Spinal cord (tissue), 10 donors: ENCODE measurements at places on chromosomes 13 and 19. TPM values are rescaled to one million over a fixed set of nuclear protein-coding genes. Genes with fewer than 3 reads are reported as not detected.

- no peak for DNase-seq
- H3K4me1 ChIP-seq, result peaks cover 44% of the 10 kb centered on the region
- no peak overlapping the region for H3K27ac ChIP-seq
- no peaks in the 10 kb centered on the region for H3K27me3 ChIP-seq
- peaks cover 28% of the 10 kb centered on the region for H3K36me3 ChIP-seq
- no peak overlapping the region for H3K4me3 ChIP-seq
Measured at GRCh38 chr19:18475762-18476331, 37.9 kb upstream of the ISYNA1 start.

DNA sequence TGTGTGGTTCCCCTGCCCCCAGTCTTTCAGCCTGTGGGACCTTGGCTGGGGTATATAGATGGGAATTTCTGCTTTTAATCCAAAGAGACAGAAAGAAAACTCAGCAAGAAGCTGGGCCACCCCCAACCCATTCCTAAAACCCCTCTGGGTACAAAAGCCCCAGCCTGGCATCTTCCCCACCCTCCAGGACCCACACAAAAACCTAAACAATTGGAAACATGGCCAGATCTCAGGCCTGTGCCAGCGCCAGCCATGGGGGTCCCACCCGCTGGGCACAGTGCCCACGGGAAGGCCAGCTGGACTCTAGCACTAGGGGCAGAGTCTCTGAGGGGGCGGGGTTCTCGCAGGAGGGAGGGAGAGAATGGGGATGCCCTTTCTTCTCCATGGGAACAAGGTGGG, 8.6 kb downstream of the LYL1 start:
- no peak overlapping the region for H3K4me3 ChIP-seq
- H3K27ac ChIP-seq, result peak overlapping the region; percentile 91
- peak; percentile 93 for DNase-seq
- peaks cover 95% of the 10 kb centered on the region for H3K4me1 ChIP-seq
- H3K36me3 ChIP-seq, result peaks cover 66% of the 10 kb centered on the region

Gene S1PR5
- total RNA-seq, result 1.3 TPM

GRCh38 chr19:20968092-20968491, 45.0 kb downstream of the ZNF85 start:
- no peaks in the 10 kb centered on the region for H3K36me3 ChIP-seq
- no peak overlapping the region for H3K27ac ChIP-seq
- no peak overlapping the region for H3K4me3 ChIP-seq

DNA sequence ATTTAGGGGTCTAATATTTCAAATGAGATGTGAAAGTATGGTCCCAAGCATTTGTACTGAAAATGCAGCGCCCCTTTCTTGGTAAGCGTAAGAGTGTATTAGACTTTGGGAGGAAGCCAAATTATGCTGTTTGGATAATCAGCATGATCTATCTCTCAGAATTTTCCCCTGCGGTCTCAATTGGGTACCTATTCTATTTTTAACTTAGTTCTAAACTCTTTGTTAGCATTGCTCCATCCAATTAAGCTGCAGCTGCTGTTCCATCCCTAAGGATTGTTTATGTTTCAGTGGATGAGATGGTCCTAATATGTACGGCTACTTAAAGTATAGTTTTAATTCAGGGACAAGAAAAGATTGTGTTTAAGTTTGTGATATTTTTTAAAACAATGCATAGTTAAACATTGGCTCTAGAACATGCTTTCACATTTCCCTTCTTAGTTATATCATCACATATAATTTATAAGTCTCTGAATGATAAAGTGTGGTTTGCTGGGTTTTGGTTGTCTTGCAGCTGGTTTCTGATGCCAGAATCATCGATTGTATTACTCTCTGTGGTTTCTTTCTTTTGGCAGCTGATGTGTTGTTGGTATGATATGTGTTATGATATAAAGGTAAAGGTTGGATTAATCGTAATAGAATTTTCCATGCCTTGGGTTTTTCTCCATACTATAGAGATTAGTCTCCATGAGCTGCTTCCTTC, 15.0 kb downstream of the POLR1D start:
- no peaks in the 10 kb centered on the region for H3K36me3 ChIP-seq
- DNase-seq, result peak; percentile 25
- H3K4me1 ChIP-seq, result no peaks in the 10 kb centered on the region
- no peaks in the 10 kb centered on the region for H3K27me3 ChIP-seq
- no peak overlapping the region for H3K4me3 ChIP-seq

Gene REEP6
- 3.3 TPM for total RNA-seq

GRCh38 chr13:42266473-42266872, 5.5 kb upstream of the AKAP11 start:
- no peak overlapping the region for H3K4me3 ChIP-seq
- no peak overlapping the region for H3K27ac ChIP-seq
- no peak for DNase-seq
- H3K36me3 ChIP-seq, result no peaks in the 10 kb centered on the region

DNA sequence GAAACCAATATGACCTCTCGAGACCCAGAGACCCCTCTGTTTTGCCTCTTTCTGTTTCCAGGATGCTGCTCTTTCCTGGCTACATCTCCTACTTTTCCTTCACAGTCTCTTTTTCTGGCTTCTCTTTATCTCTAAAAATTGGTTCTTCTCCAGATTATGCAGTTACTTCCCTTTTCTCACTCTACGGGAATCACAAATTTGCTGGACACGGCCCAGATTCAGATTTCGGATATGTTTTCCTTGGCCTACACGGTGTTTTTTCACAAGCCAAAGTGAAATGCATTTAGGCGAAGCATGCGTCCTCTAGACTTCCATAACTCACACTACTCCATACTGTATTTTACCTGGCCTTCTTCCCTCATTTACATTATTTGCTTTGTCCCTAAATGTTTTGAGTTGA, 214.7 kb upstream of the MIR17HG start:
- no peaks in the 10 kb centered on the region for H3K36me3 ChIP-seq
- DNase-seq, result no peak
- no peak overlapping the region for H3K27ac ChIP-seq
- H3K4me3 ChIP-seq, result no peak overlapping the region
- no peaks in the 10 kb centered on the region for H3K4me1 ChIP-seq

Gene IL11
- 0.20 TPM for total RNA-seq

Gene ZNF610
- 12.9 TPM for total RNA-seq

Gene NLRP12
- 0.11 TPM for total RNA-seq

Gene EDNRB
- total RNA-seq, result 154 TPM

Gene CCDC169
- 5.4 TPM for total RNA-seq

Gene C2CD4C
- total RNA-seq, result 8.7 TPM

DNA sequence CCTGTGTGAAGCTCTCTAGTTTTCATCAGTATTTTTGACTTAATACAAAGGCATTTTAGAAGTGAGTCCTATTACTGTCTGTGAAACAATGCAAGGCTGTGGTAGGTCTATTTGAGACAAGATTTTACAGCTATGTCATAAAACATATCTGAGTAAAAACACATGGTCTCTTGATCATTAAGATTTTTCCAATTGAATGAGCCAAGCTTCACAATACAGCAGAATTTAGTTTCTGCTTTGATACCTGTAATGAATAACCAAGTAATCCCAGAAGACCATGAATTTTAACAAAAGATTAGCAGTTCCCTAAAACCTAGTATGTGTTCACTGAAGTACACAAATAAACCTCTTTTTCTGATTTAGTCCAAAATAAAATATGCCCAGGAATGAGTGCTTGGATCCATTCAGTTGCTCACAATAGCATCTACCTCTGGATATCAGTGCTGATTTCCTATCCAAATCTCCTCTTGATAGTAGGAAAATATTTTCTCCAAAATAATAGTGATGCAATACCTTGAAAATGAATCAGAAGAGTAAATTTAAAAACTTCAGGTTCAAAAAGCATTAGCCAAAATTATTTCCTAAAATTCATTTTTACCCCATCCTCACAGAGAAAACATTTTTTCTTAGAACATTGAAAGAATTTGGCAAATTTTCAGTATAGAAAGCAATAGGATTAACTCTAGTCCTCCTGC, 533.5 kb upstream of the SGCG start:
- H3K4me1 ChIP-seq, result no peaks in the 10 kb centered on the region
- no peaks in the 10 kb centered on the region for H3K27me3 ChIP-seq
- H3K36me3 ChIP-seq, result no peaks in the 10 kb centered on the region
- H3K27ac ChIP-seq, result no peak overlapping the region
- DNase-seq, result no peak

Gene SLC17A7
- total RNA-seq, result 0.55 TPM

GRCh38 chr19:18701250-18701608, 17.7 kb downstream of the CRTC1 start:
- H3K36me3 ChIP-seq, result peaks cover 7% of the 10 kb centered on the region
- no peak overlapping the region for H3K27ac ChIP-seq
- H3K4me1 ChIP-seq, result peaks cover 39% of the 10 kb centered on the region

GRCh38 chr19:45663800-45664199, 4.2 kb upstream of the GIPR start:
- no peaks in the 10 kb centered on the region for H3K36me3 ChIP-seq
- H3K4me3 ChIP-seq, result no peak overlapping the region
- H3K4me1 ChIP-seq, result peaks cover 10% of the 10 kb centered on the region
- peaks cover 32% of the 10 kb centered on the region for H3K27me3 ChIP-seq

- no peak for DNase-seq
- no peak overlapping the region for H3K4me3 ChIP-seq
- peaks cover 2% of the 10 kb centered on the region for H3K4me1 ChIP-seq
- H3K27ac ChIP-seq, result no peak overlapping the region
- no peaks in the 10 kb centered on the region for H3K27me3 ChIP-seq
Measured at GRCh38 chr13:94173312-94173854, 306.1 kb downstream of the DCT start.

DNA sequence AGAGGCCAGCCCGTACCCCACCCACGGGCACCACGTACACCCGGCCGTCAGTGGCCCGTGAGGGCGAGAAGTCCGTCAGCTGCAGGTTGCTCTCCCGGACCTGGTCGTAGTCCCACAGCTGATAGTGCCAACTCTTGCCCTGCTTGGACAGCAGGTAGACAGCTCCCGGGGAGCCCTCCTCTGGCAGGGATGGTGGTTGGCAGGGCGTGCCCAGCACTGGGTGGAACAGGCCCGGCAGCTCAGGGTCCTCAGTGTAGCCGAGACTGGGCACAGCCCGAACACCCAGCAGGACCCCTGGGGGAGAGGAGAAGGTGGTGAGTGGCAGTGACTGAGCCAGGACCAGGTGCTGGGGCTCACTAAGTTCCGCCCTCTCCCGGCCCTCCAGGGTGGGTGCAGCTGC, 7.8 kb downstream of the ACTMAP start:
- H3K27me3 ChIP-seq, result no peaks in the 10 kb centered on the region
- no peak for DNase-seq
- no peak overlapping the region for H3K27ac ChIP-seq
- no peak overlapping the region for H3K4me3 ChIP-seq
- H3K4me1 ChIP-seq, result peaks cover 15% of the 10 kb centered on the region

- H3K4me3 ChIP-seq, result no peak overlapping the region
- no peaks in the 10 kb centered on the region for H3K36me3 ChIP-seq
- no peaks in the 10 kb centered on the region for H3K27me3 ChIP-seq
- DNase-seq, result no peak
- H3K4me1 ChIP-seq, result peaks cover 5% of the 10 kb centered on the region
Measured at GRCh38 chr13:30982906-30983305, 50.5 kb downstream of the TEX26 start.
